NB4 (cell line): ENCODE measurements at places on chromosomes 5 and 9.
A peak's percentile ranks its signal among the peaks of the same experiment; 100 is the strongest.

DNA sequence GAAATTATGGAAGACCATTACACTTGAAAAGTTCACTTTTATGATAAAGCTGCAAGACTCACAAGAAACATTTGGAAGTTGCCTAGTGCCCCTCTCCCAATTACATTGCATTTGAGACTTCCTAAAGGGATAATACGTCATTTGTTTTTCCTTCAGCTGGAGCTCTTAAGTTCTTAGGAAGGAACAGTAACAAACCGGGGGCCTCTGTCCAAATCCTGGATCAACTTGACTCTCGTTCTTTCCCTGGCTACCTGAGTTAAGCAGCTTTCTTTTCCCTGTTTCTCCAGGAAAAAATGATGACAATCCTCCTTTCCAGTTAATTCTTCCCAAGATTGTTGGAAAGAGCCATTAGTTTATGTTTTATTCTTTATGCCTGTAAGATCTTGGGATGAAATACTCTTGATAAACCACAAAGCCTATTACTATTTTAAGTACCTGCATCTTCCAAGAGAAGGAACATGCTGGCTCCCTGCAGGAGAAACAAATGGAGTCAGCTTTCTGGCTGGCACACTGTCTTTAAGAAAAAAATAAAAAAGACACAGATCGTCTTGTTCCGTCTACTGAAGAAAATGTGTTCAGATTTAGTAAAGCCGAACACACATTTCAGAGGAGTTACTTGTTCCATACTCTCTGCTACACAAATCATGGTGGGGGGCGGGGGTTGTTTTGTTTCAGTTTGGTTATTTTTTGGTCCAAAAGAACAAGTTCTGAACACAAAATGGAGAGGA lies 297.9 kb downstream of the EFNA5 start:
- DNase-seq, result no peak

DNA sequence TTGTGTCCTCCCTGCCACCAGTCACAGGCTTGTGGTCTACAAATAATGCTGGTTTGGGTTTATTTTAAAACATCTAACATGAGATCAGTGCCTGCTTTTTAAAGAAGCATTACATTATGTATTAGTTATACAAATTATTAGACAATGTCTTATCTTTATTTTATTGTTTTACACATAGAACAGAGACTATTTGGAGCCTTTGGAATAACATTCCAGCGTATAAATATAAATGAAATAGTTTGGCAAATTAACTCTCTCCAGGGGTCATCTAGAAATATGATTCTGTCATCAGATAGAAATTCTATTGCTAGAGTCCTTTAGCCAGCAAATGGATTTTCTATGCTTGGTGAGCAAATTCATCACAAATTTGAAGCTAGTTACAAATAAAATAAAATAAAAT lies 22.4 kb downstream of the MAP1B start:
- no peak for DNase-seq

DNA sequence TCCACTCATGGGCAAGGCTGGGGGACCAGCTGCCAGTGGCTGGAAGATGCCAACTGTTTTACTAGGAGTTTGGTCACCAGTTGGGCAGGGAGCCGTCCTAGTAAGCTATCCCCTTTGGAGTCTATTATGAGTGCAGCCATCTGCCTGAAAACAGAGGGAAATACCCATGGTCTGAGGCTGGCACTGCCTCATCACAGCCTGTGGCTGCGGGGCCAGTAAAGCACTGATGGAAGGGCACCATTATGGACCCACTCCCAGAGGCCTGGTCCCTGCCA lies 187.2 kb upstream of the PANK3 start:
- DNase-seq, result no peak

DNA sequence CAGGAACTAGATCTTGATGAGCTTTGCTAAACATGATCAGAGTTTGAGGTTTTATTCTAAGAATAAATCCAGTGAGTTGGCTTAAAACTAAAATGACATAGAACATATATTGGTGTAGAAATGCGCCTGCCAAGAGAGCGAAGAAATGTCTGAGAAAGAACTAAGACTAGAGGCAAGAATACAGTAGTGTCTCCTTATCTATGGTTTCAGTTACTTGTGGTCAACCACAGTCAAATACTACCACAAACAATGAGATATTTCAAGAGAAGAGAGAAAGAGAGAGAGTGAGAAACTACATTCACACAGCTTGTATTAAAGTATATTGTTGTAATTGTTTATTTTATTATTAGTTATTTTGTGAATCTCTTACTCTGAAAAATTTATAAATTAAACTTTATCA lies 254.4 kb upstream of the CDH10 start:
- DNase-seq, result peak; percentile 6

DNA sequence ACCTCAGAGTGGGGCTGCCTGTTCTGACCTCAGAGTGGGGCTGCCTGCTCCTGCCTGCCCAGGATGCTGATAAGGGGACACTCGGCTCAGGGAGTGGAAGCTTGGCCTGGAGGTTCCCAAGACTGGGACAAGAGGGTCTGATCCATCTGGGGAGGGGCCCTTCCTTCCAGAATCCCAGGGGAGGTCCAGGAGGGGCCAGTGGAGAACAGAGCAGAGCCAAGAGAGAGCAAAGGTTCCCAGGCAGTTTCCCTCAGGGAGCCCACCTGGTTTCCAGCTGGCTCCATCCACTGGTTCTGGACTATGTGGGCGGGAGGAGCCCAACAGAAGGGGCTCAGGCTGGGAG lies 49.1 kb upstream of the RNU6ATAC start:
- no peak for DNase-seq

- no peak for DNase-seq
Measured at GRCh38 chr9:78234810-78235209, 1.1 kb upstream of the CEP78 start.

DNA sequence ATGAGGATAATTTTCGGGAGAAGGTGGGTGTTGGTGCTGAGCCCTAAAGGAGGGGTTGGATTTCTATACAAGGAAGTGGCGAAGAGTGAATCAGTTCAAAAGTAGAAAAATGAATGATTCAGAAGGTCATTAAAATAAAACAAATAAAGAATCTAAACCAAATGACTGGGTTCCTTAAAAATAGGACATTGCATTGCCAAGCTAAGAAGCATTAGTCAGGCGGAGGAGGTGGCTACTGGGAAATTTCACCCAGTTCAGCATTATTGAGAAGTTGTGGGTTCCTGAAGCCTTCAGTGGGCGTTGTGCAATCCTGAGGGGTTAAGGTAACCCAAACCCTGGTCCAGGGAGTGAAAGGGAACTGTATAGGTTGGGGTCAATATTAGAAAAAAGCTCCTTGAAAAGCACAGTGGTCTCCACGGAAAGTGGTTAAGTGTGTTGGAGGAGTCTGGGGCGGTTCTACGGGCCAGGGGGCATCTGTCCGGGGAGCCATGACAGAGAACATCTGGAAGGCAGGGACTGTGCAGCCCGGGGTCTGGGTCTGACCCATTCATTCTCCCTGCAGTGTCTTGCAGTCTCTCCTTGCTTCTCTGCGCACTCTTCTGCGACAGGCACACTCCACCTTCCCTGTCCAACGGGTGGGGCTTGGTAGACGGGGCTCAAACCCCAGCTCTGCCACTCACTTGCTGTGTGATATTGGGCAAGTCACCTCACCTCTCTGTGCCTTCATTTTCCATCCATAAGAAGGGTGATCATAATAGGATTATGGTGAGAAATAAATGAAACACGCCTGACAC lies 27.6 kb upstream of the DUSP1 start:
- peak; percentile 91 for DNase-seq

DNA sequence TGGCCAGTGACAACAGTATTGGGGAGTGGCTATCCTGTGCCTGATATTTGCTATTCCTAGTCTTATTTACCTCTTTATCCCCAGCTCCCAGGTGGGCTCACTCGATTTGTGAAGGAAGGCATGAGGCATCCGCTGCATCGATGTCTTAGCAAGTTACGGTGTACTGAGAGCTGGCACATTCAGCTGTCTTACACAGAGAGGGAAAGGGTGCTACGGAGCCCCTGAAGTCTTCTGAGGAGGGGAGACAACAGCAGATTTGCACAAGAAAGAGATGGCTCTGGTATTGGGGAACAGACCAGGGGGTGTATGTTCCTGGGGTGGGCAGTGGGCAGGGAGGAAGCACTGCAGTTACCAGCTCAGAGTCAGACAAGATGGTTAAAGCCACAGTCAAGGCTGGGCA lies 172.6 kb downstream of the FGF18 start:
- DNase-seq, result no peak
